ENCODE measurements at places on chromosomes 1 and 21.

DNA sequence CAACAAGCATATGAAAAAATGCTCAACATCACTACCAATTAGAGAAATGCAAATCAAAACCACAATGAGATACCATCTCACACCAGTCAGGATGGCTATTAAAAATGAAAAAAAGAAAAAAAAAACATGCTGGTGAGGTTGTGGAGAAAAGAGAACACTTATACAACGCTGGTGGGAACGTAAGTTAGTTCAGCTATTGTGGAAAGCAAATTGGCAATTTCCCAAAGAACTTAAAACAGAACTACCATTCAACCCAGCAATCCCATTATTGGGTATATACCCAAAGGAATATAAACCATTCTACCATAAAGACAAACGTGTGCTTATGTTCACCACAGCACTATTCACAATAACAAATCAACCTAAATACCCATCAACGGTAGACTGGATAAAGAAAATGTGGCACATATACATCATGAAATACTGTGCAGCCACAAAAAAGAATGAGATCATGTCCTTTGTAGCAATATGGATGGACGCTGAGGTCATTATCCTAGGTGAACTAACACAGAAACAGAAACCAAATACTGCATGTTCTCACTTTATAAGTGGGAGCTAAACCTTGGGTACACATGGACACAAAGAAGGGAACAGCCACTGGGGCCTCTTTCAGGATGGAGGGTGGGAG lies 49.5 kb downstream of the LYST start:
- no peak for DNase-seq

DNA sequence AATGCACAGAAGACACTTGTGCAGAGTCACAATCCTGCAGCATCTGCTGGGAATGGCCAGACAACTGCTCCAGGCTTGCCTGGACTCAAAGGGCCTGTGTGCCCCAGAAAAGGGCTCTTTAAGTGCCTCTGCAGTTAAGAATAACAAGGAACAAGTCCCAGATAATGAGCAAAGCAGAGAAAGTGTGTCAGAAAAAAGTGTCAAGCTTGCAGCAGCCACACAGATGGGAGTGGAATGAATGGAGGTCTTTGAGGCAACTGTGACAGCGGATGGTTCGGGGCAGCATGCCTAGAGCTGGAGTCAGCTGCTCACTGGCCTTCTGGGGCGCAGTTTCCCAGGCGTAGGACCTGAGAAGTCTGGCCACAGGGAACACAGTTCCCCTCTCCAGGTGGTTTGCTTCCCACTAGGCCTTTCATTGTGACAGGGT lies 5.1 kb downstream of the PARP1 start:
- no peak for DNase-seq

DNA sequence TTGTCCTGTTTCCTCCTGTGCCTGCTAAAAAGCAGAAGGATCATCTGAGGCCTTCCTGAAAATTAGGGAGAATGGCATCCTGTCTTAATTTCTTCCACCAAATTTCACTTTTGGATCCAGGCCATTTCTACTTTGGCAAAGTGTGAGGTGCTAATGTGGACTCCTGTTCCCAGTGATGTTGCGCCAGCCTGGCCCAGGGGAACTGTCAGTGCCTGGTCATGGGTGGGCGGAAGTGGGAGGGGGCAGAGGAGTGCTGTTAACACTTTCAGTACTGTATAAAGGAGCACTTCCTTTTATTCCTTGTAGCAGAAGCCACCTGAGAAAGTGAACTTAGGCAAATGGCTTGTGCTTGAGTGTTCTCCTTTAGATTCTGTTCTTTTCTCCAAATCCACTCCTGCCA lies 19.9 kb downstream of the ELAPOR1 start:
- DNase-seq = no peak

DNA sequence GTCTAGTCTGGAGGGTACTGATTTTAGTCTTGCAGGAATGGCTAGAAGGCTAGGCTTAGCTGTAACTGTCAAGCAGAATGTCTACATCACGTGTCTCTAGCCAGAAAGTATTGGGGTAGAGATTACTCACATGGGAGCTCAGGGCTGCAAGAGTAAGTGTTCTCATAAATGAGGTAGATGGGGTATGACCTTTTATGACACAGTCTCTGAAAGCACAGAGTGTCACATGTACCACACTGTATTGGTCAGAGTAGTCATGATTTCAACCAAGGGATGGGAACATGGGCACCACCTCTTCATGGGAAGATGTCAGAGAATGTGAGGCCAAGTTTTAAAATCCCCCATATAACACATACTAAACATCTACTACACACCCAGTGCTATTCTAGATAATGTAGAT lies 2.9 kb downstream of the FYB2 start:
- no peak for DNase-seq

- DNase-seq = no peak
Observed at GRCh38 chr1:22949822-22950331, 22.8 kb downstream of the LACTBL1 start.

GRCh38 chr1:32903991-32904785 lies 3.0 kb upstream of the TMEM54 start:
- DNase-seq = no peak

GRCh38 chr1:152112101-152112884 lies 3.0 kb downstream of the TCHH start:
- DNase-seq = peak; percentile 54

DNA sequence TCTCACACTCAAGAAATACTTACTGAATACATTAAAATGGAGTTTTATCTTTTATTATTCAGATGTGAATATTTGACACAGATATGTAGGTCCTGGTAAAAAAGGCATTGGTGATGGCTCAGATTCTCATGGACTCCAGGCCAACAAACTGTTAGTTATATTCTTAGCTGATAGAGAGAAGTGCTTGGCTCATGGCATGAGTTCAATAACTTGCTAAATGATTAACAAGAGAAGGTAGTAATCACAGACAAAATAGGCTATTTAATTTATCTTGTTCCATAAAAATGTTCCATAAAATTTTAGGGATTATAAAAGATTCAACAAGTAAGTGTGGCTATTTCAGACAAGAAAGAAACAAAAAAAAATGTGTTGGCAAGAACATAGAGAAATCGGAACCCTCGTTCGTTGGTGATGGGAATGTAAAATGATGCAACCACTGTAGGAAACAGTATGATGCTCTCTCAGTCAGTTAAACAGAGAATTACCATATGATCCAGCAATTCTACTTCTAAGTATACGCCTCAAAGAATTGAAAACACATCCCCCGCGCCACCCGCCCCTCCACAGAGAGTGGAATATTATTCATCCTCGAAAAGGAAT lies 737.8 kb upstream of the ADAMTS5 start:
- DNase-seq = no peak

DNA sequence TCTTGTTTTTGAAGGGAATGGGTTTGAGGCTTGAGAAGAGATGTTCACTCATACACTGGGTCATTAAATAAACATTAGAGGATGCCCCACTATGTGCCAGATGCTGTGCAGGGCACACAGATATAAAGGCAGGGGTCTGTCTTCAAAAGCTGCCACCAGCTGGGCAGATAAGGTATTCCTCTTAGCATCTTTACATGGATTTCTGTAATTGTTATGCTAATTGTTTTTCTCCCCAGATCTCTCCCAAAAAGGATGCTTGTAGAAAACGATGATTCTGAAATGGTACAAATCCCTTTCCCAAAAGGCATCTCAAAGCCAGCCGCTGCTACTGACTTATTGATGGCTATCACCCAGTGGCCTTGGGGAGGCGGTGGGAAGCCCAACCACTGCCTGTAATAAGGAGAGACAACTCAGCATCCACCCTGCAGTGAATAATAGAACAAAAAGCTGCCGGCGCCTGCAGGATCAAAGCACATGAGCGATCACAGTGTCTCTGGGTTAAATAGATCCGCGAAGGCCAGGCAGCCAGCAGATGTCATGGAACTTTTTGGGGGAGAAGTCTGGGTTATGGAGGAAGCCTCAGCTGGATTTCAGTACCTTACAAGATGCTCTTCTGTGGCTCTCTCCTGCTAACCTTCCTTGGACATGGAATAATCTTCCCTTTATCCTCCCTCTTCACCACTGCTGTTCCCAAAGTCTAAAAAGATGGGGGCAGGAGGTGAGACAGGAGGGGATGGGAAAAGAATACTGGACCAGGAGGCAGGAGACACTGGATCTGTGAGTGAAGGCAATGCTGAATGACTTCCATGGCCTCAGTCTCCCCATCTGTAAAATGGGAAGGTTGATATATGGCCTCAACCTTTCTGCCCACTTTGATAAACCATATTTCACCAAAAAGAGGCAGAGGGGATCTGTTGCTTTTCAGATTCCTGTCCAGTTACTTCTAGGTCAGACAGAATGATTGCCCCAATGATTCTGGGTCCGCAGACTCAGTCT lies 54.8 kb upstream of the CD34 start:
- no peak for DNase-seq
